ENCODE measurements at places on chromosomes 2 and 18.

- no peak for DNase-seq
These were observed 225.3 kb upstream of the AGAP1 start for GRCh38 chr2:235268535-235268934.

DNA sequence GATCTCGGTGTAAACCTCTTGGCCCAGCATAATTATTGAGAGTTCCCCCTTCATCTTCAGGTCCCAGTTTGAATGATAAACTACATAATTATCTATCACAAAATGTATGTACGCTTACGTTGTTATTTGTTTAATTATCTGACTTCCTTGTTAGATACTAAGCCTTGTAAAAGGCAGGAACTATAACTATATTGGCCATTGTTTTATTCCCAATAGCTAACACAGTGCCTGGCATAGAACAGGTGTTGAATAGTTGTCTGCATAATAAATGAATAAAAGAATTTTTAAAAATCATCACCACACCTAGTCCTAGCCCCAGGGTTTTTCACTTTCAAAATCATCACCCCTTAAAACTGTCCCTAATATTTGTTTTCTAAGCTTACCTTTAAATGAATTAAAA is 207.9 kb downstream of the MREG start:
- DNase-seq, result no peak

GRCh38 chr18:79402209-79402576 is 6.5 kb downstream of the NFATC1 start:
- no peak for DNase-seq

- DNase-seq, result no peak
These were observed 500.4 kb downstream of the PARD3B start for GRCh38 chr2:205045706-205046105.

- DNase-seq, result peak; percentile 28
These were observed 156.1 kb downstream of the MSH2 start for GRCh38 chr2:47558768-47559684.

DNA sequence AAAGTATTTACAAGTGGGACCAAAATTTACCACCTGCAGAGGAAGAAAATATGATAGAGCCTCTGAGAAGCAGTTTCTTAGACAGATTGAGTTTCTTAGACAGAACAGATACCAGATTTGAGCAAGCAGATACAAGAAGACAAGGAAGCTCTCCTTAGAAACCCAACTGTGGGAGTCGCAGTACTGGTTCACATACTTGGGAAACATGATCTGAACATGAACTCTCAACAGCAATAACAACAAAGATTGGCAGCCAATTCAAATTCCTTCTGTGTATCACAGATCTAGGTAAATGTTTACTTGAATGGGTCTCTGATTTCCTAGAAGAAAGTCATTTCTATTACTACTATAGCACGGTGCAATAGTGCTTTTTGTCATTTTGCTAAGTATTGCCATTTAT is 82.1 kb downstream of the OLA1 start:
- no peak for DNase-seq

DNA sequence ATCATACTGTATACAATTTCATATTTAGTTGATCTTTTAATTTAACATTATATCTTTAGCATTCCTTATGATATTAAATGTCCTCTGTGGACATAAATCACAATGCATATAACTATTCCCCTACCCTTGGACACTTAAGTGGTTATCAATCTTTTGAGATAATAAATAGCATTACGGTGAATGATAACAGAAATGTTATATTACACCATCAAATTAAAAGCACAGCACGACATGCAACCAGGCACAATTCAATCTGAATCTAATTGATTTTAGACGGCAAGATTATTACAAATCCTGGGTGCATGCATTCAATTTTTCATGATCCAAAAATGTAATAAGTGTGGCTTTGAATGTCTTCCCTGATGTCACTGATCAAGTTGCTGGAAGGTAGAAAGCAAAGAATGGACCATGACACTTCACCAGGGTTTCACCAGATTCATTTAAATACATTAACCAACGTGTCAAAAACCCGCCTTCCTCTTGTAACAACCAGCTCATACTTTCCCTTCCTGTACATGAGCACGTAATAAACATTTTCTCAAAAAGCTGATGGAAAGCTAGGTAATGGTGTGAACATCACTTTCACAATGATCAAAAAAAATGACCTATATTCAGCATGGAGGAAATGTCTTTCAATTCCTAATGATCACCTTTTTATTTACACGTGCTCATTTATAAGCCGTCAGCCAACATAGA is 513.7 kb upstream of the ID2 start:
- DNase-seq, result no peak

DNA sequence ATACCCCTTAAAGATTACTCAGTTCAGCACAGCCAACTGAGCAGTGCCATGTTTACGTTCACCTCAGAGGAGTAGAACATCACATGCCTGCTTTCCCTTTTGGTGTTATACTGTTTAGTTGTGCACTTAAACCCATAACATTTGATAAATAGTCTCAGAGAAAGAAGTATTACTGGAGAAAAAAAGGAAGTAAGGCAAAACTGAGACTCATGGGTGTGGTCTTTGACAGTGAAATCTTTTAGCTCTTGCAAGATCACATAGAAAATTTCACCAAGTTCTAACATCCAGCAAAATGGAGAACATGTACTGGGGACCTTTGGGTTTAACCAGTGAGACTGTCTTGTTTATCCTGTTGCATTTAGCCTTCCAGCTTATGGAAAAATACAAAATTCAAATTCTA is 5.6 kb downstream of the TANK start:
- no peak for DNase-seq

GRCh38 chr18:63578357-63578958 is 8.7 kb upstream of the SERPINB13 start:
- DNase-seq, result no peak

DNA sequence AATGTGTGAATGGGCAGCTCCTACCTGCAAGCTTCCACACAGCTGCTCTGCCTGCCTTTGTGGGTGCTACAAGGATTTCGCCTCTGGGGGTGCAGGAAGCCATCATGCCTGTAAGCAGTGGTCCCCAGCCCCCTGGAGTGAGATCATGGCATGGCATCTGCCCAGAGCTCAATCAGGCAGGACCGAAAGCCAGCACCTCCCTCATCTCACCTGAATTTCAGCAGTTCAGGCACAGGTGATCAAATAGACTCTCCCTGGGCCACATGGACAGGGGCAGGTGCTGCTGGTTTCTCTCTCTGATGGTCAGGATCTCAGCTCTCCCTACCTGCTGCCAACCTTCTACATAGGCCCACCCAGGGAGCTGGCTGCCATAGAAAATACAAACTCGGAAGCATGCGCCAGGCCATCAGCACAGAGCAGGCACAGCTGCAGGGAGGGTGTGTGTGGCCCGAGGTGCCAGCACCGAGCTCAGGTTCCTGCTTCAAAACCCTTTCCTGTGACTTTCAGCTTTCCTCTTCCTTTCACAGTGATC is 133.2 kb upstream of the ID2 start:
- no peak for DNase-seq

GRCh38 chr18:73888565-73888964 is 259.1 kb downstream of the FBXO15 start:
- DNase-seq, result no peak

- peak; percentile 23 for DNase-seq
These were observed 40.4 kb upstream of the FAM124B start for GRCh38 chr2:224442071-224442967.

- peak; percentile 25 for DNase-seq
These were observed 70.2 kb downstream of the HRH4 start for GRCh38 chr18:24530630-24531111.
